NCI-H524 (cell line): ENCODE measurements at places on chromosomes 7 and 10.

DNA sequence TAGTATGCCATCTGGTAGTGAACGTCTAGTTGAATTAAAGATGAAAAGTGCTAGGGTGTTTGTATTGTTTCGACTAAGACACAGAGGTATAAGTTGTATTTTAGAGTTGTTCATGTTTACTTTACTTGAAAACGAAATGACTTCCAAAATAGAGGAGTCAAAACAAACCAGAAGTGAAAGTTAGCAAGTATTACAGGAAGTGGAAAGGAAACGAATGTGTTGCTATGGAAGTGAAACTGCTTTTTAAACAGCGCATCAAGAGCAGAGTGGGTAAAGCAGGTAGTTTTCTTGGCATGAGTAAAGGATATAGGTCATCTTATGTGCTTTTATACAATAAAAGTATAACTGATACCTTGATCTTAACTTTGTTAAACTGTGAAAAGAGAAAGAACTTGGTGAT lies 20.0 kb upstream of the GALNTL5 start:
- no peak for DNase-seq

DNA sequence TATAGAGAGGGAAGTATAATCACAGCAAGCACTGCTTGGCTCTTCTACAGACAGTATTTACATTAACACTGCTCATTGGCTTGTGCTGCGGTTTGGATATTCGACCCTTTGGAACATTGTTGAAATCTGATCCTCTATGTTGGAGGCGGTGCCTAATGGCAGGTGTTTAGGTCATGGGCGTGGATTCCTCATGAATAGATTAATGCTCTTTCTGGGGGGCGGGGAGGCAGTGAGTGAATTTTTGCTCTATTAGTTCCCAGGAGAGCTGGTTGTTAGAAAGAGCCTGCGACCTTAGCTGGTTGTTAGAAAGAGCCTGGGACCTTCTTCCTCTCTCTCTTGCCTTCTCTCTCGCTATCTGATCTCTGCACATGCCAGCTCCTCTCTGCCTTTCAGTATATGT lies 77.3 kb upstream of the SVIL start:
- no peak for DNase-seq

DNA sequence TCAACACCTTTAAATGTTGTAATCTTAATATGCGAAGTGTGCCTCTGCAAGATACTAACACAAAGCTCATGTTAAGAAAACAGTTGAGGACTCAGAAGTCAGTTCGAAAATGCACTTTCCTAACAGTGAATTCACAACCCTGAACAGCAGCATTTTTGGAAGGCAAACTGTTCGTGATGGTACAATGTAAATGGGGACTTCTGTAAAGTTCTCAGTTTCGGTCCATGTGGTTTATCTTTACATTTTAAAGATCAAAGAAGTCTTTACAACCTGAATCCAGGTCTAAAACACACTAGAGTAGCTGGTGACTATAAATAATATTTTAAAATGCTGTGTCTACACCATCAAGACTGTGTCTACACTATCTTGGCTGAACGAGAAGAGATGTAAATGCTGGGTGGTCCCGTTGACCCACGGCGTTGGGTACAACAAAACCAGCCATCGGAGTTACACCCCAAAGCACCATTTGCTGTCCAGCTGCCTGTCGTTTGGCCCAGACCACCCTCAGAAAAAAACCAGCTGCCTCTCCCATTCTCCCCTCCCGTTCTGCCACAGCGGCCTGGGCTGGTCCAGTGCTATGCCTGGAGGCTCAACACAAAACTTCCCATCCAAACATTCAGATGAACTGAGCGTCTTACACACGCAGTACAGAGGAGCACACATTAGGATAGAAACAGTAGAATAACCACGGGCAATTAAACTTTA lies 42.9 kb downstream of the MKI67 start:
- DNase-seq, result no peak

- no peak for DNase-seq
These were observed 99.1 kb downstream of the OSBPL3 start for GRCh38 chr7:24880886-24881285.

DNA sequence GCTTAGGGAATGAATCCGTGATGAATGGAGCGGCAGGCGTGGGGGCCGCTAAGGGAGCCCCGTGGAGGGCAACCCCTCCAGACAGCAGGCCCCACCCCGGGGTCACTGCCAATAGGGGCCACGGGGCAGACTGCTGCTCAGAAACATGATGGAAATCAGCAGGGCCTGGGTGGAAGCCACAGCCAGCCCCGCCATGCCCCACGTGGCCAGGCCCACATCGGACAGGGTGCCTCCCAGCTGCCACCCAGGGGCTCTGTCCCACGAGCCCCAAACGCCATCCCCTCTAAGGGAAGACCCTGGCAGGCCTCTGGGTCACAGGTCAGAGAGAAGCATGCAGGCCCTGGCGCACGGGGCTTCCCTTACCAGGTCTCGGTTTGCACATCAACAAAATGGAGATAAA lies 28.4 kb downstream of the TNRC18 start:
- DNase-seq, result no peak

DNA sequence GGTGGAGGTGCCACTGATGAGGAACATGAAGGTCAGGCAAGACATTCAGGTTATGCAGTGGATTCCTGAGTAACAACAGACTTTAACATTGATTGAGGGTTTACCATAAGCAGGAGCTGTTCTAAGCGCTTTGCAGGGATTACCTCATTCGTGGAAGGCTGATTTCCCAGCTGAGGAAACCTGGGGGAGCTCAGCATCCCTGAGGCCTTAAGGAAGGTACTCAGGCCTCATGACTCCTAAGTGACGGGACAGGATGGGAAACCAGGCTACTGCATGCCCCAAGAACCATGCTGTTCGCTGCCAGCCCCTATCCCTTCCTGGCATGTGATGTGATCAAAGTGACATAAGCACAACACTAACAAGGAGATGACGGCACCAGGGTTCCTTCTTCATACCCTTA lies 143.6 kb upstream of the NFE2L3 start:
- DNase-seq, result no peak

- DNase-seq, result no peak
These were observed 1.5 kb upstream of the DHX32 start for GRCh38 chr10:125882596-125882995.

DNA sequence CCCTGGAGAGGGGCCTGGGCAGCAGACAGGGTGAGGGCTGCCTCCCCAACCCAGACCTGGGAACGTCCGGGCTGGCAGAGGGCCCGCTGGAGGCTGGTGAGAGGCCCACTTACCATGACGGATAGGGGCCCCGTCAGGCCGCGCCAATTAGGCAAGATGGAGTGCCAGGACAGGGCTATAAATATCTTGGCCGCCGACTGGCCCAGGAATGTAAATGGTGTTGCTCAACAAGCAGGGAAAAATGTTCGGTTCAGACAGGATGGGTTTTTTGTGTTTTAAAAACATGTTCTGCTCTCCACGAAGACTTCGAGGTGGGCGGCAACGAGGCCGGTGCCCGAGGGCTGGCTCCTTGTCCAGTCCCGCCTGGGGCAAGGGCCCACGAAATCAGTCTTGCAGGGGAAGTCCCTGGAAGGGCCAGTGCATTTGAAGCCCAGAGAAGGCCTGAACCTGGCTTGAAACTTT lies 35.8 kb upstream of the ELN start:
- DNase-seq, result no peak

DNA sequence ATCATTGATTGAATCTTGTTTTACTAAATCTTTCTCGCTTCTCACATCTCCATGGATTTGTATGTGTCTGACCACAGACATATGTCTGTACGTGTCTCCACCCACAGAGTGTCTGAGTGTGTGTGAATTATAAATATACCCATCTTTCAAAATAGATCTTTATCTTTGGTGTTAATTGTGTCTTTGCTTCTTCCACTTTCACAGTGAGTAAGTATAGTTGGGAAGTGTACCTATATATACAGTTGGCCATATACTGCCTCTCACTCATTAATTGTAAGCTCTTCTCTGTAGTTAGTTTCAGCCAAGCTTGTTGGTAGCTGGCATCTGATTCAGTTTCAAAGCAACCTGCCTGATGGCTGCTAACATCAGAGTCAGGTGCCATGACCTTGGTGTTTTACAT lies 18.4 kb downstream of the EEPD1 start:
- DNase-seq, result no peak

DNA sequence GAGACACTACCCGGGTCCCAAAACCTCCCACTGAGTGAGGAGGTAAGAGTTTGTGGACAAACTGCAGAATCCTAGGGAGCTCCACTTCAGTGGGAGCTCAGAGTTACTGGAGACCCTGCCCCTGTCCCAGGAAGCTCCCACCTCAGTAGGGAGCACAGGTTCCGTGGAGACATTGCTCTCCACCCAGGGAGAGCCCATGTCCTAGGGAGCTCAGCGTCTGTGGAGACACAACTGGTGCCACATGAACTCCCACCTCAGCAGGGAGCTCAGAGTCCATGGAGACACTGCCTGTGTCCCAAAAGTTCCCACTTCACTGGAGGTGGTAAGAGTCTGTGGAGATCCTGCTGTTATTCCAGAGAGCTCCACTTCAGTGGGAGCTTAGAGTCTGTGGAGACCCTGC lies 6.3 kb downstream of the MYO1G start:
- DNase-seq, result no peak

DNA sequence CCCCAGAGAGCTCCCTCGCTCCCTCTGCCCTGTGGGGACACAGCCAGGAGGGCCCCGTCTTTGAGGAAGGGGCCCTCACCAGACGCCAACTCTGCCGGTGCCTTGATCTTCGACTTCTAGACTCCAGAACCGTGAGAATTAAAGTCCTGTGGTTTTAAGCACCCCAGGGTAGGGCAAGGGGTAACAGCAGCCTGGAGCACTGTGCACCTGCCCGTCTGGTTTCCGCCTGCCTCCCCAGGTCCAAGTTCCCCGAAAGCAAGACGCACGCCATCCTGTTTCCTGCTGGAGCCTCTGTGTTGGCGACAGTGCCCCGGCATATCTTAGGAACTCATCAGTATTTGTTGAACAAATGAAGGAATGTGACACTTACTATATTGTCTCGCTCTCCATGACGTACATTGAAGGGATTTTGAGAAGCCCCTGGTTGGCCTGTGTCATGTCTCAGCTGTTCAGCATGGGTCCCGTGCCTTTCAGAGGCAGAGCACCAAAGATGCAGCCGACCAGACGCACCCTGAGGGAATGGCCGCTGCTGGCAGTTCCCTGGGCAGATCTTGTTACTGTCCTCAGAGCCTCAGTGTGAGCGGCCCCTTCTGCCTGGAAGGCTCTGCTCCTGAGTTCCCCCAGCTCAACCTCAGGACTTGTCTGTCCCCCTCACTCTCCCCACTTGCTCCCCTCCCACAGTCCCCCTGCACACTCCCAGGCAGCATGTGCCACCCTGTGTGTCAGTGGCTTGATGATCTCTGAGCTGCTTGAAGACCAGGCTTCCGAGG lies 226.2 kb downstream of the TCERG1L start:
- no peak for DNase-seq

GRCh38 chr10:13977861-13978532 lies 352.7 kb downstream of the FRMD4A start:
- no peak for DNase-seq

GRCh38 chr10:97583476-97583875 lies 713 bp upstream of the HOGA1 start:
- no peak for DNase-seq

- DNase-seq, result no peak
These were observed 32.7 kb downstream of the ADAP1 start for GRCh38 chr7:921581-922333.

DNA sequence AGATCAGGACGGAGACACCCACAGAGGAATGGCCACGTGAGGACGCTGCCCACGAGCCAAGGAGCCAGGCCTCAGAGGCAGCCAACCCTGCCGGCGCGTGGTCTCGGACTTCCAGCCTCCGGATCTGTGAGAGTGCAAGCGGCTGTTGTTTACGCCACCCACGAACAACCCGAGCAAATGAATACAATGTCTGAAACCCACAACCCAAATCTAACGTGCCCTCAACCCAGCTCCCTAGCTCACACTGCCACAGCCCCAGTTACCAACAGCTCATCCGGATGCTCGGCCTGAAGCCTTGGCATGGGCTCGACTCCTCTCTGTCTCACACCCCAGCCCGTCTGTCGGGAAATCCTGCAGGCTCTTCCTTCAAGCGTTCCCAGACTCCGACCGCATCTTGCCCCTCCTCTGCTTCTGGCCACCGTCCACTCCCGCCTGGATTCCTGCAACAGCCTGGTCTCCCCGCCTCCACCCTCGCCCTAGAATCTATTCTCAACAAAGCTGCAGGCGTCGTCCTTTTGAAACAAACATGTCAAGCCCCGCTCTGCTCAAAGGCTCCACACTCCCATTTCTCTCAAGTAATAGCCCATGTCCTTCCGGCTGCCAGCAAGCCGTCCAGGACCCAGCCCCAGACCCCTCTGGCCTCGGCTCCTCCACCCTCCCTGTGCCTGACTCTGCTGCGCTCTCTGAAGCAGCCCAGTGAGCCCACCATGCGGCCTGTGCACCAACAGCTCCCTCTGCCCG lies 35.3 kb downstream of the STK32C start:
- DNase-seq, result no peak

- no peak for DNase-seq
These were observed 4.8 kb downstream of the ADCYAP1R1 start for GRCh38 chr7:31056775-31057346.

DNA sequence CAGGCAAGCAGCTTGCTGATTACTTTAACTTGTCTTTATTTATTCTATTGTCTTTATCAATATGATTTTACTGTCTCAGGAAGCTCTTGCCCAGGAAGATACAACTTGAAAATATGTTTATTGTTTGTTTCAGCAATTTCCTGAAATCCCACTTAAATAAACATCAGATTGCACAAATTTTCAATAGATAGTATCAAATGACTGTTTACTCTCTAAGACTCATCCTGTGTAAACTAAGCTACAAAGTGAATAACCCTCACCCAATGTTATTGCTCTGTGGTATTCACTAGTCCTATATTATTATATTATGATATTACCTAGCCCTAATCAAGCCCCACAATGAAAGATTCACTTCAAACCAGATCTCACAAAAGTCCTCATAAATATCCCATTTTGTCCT lies 130.4 kb upstream of the HPS1 start:
- DNase-seq, result no peak

GRCh38 chr7:135282561-135283254 lies 49.1 kb downstream of the STRA8 start:
- DNase-seq, result no peak

GRCh38 chr10:109875151-109875568 lies 48.2 kb downstream of the XPNPEP1 start:
- no peak for DNase-seq

DNA sequence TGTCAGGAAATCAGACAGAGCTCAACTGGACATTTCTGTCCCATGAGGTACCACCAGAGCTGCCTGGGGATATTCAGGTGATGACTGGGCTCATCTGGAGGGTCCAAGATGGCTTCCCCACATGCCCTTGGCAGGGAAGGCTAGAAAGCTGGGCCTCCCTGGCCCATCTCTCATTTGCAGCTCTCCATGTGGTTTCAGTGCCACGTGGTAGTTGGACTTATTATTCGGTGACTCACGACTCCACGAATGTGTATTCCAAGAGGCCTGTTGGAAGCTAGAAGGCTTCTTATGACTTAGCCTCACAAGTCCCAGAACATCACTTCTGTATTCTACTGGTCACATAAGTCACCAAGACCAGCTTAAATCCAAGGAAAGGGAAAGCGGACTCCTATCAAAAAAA lies 22.8 kb downstream of the NSMCE4A start:
- no peak for DNase-seq

- DNase-seq, result no peak
These were observed 434.2 kb downstream of the PARD3 start for GRCh38 chr10:34380856-34381255.

GRCh38 chr10:12597788-12598765 lies 248.7 kb downstream of the CAMK1D start:
- DNase-seq, result peak; percentile 48
